Mucosa of gallbladder (tissue), 1 donor: ENCODE measurements at places on chromosomes 1 and 21. TPM values are rescaled to one million over a fixed set of nuclear protein-coding genes. Genes with fewer than 3 reads are reported as not detected.

- no peak for DNase-seq
Measured at GRCh38 chr1:103424650-103425049, 100.8 kb upstream of the RNPC3 start.

DNA sequence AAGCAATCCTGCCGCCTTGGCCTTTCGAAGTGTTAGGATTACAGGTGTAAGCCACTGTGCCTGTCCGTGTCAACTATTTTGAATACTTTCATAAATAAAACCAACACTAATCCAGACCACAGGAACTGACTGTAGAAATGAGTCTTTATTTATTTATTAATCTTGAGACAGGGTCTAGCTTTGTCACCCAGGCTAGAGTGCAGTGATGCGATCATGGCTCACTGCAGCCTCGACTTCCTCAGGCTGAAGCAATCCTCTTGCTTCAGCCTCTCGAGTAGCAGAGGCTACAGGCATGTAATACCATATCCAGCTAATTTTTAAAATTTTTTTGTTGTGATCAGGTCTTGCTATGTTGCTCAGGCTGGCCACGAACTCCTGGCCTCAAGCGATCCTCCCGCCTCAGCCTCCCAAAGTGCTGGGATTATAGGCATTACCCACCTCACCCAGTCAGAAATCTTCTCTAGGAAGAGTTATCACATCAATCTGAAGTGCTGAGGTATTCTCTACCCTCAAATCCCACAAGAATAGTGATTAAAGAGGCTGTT lies 21.7 kb upstream of the CPLANE2 start:
- no peak for DNase-seq

- DNase-seq, result no peak
Measured at GRCh38 chr1:163444665-163445064, 122.9 kb downstream of the NUF2 start.

DNA sequence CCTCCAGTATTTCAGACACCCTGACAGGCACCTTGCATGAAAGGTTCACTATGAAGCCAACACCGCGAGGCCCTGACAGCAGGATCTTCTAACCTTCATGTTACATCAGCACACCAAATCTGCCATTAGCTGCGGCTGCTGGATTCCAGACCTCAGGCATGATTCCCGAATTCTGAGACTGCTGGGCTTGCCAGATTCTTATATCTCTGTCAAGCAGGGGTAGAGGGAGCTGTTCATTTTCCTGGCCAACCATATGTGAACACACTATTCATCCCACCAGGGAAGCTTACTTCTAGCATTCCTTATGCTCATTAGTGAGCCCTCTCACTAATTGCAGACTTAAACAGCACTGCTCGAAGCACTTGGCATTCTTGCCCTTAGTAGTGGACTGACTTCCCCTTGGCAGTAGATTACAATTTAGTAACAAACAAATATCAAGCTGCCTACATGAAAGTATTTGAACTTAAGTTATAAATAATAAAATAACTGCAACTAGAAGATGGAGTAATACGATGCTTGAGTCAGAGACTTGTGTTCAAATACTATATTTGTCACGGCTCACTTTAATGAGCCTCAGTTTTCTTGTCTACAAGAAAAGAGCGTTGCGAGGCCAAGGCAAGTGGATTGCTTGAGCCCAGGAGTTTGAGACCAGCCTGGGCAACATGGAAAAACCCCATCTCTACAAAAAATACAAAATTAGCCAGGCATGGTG lies 43.3 kb downstream of the NID1 start:
- DNase-seq, result no peak

DNA sequence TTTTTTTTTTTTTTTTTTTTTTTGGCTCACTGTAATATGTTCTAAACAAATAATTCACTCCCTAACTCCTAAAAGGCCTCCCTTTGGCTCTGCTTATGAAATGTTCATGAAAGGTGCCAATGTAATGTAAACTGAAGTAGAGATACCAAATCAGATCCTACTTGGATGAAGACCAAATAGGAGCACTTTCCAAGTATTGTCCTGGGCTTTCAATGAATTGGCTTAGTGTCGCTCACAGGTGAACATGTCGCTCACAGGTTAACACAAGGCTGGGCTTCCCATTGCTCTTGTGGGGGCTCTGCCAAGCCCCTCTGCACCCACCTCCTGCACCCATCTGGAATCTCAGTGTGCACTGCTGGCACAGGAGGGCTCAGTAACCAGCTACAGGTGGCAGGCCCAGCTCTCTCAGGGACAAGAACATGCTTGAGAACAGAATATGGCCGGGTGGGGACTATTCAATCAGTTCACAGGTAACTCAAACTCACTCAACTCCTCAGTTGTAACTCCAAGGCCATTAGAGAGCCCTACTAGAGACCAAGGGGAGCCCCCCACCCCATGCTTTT lies 10.6 kb upstream of the CD58 start:
- DNase-seq, result no peak

- DNase-seq, result no peak
Measured at GRCh38 chr1:154014154-154014907, 23.8 kb downstream of the RPS27 start.

DNA sequence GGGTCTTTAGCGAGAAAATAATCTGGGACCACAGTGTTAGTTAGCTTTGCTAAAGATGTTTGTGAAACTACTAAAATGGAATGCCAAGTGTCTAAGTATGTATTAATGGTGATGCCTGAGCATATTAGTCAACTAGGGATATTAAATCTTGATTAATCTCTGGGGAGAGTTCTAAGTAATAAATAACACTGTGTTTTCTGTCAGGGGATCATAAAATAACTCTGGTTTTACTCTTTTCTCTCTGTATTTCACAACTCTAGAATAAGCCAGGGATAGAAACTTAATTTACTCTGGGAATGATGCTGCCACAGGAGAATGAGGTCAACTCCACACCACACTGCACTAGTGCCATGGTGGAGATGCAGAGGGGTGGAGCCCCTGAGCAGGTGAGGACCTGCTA lies 399.2 kb downstream of the PTBP2 start:
- no peak for DNase-seq

Gene PPCS
- total RNA-seq, result 84.6 TPM
